Mucosa of descending colon (tissue), 3 donors: ENCODE measurements at places on chromosomes 6 and 20.

GRCh38 chr6:126718600-126719327 is 378.8 kb downstream of the CENPW start:
- DNase-seq = no peak

GRCh38 chr6:55818482-55818881 is 56.9 kb downstream of the BMP5 start:
- no peak for DNase-seq

GRCh38 chr6:41353333-41353732 is 17.9 kb downstream of the NCR2 start:
- no peak for DNase-seq

DNA sequence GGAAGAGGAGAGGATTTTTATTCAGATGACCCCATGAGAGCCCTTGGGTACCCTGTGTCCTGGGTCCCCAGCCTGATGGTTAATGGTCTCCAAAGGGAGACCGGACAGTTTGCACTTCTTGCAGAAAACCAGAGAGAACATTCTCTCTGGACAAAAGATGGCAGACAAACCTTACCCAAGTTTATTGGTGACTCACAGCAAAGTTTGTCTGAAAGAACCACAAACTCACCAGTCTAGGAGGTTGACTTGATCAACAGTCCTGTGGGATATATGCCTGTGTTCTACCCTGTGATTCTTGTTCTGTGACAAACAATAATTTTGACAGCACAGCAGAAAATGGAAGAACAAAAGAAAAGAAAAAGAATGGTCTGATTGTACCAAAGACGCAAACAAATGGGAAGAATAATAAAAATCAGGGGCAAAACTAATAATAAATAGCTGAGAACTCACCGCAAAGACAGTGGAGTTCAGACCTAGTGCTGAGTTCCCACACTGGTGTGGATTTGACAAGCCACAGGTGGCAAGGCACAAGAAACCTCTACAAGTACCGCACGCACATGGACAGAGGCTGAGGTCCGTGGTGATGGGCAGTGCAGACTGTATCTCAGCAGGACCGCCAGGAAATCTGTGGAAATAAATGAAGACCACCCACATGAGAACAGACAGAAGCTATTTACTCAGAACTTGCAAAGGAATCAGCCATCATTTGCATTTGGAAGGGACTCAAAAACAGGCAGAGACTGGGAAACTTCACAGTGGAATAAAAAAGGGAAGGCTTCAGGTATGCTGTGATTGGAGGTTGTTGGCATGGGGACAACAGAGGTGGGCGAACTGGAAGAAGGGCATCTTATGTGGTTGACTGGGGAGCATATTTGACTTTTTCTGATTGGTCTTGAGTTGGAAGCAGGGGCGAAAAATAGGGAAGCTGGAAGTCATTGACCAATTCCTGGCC is 246.3 kb upstream of the RNF24 start:
- DNase-seq = no peak

DNA sequence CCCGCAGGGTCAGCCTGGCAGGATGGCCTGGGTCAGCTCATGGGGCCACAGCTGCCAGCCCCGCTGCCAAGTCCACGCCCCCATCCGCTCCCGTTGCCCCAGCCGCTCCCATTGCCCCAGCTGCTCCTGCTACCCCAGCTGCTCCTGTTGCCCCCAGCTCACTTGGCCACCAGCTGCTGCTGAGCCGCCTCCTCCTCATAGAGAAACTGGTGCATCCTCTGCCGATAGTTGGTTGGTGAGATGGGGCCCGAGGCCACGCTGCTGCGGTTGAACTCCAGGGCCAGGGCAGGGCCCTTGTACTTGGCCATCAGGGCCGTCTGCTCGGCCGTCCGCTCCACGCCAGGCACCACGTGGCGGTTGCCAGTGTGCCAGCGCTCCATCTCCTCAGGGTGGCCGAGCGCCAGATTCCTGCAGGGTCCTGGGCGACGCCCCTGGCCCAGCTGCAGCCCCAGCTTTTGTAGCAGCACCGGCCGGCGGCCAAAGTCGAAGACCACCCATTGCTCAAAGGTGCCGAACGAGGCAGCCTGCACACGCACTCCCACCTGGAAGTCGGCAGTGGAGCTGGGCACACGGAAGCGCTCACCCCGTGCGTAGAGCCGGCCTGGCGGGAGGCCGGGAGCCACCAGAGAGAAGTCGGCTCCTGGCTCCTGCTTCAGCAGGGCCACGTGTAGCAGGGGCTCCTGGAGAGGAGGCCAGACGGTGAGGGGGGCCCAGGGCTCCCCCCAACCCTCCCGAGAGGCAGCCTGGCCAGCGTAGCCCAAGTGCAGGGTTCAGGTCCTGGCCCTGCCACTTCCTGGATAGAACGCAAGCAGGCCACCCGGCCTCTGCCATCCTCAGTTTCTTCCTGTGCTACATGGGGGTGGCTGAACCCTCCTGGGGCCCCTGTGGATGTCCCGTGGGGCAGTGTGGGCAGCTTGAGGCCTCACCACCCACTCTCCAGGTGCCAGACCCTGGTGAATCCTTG is 4.8 kb downstream of the HELZ2 start:
- DNase-seq = no peak

DNA sequence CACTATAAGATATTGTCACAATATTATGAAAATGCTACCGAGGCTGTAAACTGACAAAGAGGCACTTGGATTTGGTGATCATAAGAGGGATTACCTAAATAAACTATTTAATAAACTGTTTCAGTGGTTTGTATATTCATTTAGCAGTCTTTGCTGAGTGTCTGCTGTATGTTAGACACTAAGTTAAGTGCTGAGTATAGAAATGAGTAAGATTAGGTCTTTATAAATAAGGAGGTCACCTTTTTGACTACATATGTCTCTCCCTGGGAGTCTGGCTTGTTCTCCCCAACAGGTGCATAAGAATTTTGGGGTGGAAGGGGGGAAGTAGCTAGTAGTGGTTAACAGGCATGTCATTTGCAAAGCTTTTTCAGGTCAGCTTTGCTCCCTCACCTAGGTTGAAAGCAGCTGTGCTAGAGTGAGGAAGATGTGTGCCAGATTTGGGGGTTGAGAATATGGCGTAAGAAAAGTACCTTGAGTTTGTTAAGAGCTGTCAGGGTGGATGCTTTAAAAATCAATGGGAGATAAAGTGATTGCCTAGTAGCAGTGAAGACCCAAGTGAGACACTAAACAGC is 246.3 kb downstream of the ZFAND3 start:
- DNase-seq = no peak

DNA sequence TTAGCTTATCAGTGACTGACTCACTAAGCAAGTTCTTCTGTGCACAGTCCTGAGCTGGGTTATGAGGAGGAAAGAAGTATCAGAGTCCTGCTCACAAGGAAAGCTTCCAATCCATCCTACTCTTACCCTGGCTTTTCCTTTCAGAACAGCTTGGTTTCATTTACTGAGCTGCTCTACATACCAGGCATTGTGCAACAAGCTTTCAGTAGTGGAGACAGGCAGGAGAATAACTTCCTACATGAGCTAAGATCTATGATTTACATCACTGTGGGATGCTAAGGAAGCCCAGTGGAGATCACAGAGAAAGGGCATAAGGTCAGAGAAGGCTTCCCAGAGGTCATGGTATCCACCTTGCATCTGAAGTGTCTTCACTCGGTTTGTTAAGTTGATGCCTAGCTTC is 144.5 kb downstream of the MAP3K7 start:
- no peak for DNase-seq
